ENCODE measurements at places on chromosomes 5 and 9.
A peak's percentile ranks its signal among the peaks of the same experiment; 100 is the strongest.

GRCh38 chr5:143051244-143052058 is 281.3 kb downstream of the ARHGAP26 start:
- peak; percentile 46 for DNase-seq

DNA sequence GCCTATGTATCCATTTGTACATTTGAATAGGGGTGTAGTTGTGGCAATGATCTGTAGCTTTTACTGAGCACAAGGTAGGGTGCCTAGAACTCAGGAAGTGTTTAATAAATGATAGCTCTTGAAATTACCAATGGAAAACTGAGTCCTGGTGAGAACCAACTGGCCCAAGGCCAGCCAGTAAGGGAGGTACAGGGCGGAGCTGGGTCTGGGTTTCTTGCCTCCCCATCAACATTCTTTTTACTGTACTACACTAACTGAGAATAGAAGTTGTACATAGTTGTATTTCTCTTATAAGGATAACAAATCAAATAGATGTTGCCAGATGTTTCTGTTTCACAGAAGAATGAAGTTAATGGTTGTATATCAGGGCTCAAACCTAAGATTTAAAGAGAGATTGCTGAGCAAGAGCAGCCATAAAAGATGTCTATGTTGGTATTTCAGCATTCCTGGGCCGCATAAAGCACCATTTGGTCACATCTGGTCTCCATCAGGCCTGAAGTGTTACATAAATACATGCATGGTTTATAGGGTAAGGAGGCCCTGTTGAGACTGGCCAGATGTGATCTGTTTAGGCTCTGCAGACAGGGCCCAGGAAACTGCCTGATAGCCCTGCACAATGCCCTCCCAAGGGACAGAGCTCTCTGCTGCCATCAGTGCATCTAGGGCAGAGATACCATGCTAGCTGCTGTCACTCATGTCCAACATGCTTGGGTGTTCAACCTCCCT is 210.5 kb downstream of the NXNL2 start:
- DNase-seq: no peak

DNA sequence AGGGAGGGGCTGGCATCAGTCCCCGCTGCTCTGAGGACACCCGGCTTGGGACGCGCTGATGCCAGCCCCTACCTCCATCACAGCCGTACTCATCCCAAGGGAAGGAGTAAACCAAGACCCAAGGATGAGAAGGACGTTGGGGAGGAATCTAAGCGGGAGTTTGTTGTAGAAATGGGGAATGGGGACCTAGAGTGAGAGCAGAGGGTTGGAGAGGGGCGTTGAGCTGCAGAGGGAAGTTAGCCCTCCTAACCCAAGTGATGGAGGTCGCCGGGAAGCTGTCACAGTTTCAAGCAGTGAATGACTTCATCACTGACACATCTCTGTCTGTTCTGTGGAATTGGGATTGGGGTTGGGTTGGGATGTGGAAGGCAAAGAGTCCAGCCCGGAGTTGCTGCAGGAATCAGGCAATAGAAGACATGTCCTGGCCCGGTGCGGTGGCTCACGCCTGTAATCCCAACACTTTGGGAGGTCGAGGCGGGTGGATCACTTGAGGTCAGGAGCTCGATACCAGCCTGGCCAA is 759 bp upstream of the SUSD1 start:
- DNase-seq: no peak

DNA sequence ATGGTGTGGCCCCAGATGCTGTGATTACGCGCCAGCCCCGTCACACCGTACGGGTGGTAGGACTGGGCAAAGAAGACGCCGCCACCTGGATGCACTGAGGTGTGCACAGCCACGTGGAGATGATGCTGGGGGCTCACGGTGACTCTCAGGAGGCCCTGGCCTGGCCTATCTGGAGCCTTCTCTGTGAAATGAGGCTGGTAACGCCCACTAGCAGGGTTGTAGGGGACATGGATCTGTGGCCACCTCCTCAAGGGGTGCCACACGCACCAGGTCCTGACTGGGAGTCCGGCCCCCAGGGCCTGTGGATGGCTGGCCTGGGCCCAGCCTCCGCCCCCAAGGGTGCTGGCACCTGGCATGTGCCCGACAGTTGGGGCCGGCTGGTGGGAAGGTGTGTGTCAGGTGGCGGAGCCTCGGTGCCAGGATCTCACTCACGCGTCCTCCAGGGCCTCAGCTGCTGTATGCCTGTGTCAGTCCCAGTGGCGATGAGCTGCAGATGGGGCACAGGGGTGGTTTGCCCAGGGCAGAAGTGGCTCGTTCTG is 32.4 kb downstream of the NEK6 start:
- no peak for DNase-seq

GRCh38 chr9:36742264-36742663 is 169.6 kb downstream of the MELK start:
- DNase-seq: peak; percentile 37

DNA sequence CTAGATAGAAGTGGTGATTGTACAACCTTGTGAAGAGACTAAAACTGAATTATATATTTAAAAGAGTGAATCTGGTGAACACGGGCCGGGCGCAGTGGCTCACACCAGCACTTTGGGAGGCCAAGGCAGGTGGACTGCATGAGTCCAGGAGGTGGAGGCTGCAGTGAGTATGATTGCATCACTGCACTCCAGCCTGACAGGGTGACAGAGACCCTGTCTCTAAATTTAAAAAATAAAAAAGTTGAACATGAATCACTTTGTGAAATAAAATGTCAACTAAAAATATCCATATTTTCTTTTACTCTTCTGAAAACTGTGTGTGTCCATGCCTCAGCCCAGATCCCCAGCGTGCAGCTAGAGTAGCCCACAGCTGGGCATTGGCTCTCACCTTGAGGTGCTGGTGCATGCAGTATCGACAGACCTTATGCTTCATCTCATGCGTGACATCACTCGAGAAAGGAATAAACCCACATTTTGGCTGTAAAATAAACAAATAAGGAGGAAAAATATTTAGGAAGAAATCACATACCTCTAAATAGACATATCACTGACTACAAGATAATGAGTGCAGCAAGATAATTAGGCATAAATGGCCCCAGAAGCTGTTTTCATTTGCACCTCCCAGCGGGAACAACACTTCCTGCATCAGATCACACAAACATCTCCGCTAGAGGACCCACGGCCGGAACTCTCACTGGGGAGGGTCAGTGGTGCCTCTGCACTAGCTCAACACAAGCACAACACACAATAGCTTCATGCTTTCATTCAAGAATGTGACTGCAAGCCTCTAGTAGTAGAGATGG is 22.1 kb downstream of the IPPK start:
- no peak for DNase-seq

DNA sequence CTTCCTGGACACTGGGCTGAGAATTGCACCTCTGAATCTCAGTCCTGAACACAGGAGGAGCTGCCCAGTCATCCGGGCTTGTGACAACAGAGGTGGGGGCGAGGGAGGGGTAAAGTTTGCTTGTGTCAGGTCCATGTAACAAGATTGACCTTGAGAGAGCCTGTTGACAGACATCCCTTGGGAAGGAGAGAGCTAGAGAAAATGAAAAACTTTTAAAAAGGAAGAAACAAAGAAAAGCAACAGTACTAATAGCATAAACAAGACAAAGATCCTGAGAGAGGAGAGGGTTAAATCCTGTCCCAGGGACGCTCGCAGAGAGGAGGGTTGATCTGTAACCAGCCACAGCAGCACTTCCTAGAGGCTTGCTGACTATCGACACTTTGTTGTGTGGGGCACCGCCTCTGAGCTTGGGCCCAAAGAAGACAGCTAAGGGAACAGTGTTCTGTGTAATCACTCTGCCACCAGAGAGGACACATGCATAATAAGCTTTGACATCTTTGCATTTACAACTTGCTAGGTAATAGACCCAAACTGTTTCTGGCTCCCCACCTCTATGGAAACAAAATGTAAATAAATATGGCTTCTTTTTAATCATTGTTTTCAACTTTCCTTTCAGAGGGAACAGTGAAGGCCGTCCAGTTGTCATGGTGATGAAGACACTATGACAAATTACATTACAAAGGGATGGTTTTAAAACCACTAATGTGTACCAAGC is 363.7 kb downstream of the CSNK1G3 start:
- DNase-seq: no peak

DNA sequence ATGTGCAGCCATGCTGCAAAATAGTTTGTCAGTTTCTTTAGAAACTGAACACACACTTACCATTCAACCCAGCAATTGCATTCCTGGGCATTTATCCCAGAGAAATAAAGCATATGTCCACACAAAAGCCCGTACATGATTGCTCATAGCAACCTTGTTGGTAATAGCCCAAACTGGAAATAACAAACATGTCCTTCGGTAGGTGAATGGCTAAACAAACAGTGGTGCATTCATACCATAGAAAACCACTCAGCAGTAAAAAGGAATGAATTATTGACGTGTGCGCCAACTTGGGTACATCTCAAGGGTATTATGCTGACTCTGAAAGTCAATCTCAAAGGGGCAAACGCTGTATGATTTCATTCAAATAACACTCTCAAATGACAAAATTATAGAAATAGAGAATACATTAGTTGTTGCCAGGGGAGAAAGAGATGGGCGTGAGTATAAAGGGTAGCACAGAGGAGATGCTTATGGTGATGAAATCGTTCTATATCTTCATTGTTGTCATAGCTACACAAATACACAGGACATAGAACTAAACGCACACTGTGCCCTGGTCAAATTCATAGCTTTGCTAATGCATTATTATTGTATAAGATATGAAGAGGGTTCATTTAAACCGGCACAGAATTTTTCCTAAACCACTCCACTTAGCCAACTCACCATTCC is 58.2 kb downstream of the DRD1 start:
- peak; percentile 62 for DNase-seq

Measured in DMS79 (cell line).